Type B pancreatic cell (in vitro differentiated cells): ENCODE measurements at places on chromosomes 3 and 15. TPM values are rescaled to one million over a fixed set of nuclear protein-coding genes. Genes with fewer than 3 reads are reported as not detected.

DNA sequence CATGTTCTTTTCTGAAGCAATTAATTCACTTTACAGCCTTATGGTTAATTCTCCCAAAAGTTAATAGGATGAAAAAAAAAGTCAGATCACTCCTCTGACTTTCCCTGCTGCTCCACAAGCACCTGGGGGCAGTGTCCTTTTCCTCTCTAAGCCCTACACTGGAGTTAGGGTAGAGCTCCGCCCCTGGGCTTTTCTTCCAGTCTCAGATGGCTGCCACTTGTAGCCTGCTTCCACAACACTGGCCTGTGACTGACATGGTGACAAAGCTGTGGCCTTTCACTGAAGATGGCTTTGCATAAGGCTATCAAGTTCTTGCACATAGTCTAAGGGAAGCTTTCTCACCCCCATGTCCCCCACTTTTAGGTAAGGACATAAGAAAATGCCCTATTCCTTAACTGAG is 1.3 kb upstream of the MON1A start:
- no peak for DNase-seq

GRCh38 chr3:139322346-139322745 is 21.5 kb upstream of the MRPS22 start:
- DNase-seq: no peak

DNA sequence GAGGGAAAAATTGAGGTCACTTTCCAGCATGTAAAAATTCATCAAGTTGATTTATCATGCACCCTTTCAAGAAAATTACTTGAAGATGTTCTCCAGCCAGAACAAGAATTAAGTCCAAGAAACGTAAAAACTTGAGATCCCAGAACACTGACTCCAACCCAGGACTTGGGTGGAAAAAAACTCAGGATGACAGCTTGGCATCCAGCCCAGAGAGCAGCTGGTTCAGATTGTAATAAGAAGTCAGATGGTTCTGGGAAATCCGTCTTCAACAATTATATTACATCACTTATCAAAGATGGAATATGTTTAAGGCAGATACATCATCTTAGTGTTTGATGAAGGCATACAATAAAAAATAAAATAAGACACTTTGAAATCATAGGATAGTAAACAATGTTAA is 23.0 kb upstream of the DNAJC13 start:
- DNase-seq: no peak

DNA sequence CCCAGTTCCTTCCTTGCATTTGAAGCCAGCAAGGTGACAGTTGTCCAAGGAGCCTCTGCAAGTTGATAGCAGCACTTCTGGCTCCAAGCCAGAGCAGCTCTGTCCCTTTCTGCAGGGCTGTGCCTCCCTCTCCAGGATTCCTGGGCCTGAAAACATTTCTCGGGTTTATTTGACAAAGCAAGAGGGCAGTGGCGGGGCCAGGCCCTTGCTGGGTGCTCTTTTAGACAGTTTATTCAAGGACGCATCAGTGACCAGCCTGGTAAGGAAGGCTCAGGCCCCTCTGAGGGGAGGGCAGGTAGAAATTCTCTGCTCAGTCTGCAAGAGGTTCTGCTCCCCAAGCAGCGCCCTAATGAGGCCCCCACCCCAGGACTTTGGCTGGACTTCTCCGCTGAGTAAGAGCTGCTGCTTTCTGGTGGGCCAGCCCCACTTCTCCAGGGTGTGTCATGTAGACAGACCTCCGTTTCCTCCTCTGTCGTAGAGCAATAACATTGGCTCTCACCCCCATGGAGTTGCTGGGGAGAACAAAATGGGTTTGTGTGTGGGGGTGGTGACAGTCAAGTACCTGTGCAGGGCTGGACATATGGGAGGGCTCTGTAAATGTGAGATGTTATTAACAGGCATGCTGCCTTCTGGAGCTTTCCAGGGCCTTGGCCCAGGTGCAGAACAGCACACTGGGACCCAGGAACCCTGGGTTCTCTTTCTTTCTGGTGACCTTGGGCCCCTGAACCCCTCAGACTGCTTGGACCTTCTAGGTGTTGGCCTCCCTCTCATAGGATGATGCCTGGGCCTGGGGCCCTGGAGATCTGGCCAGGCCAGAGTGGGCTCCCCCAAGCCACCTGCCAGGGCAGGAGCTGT is 146.2 kb upstream of the TLE3 start:
- no peak for DNase-seq

GRCh38 chr3:160869825-160870224 is 113.8 kb downstream of the PPM1L start:
- no peak for DNase-seq

- no peak for DNase-seq
These were observed 15.2 kb downstream of the RFTN1 start for GRCh38 chr3:16498130-16498890.

DNA sequence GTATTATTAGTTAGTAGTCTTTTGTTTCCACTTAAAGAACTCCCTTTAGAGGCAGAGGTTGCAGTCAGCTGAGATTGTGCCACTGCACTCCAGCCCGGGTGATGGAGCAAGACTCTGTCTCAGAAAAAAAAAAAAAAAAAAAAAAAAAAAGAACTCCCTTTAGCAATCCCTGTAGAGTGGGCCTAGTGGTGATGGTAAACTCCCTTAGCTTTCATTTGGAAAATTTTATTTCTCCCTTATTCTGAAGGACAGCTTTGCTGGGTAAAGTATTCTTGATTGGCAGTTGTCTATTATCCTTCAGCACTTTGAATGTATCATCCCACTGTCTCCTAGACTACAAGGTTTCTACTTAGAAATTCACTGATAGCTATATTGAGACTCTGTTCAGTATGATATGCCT is 46.0 kb downstream of the RPL39L start:
- no peak for DNase-seq

CLDN16 gene
- total RNA-seq: 0.10 TPM in 1 of 2 replicates, not detected in the other

CACNA1D gene
- 10.1 and 17.4 TPM in 2 replicates for total RNA-seq

ALPK3 gene
- total RNA-seq: 9.6 and 10.8 TPM in 2 replicates

CLDN1 gene
- total RNA-seq: 9.7 and 11.9 TPM in 2 replicates

ATP10A gene
- 1.9 and 2.6 TPM in 2 replicates for total RNA-seq

PDZRN3 gene
- 18.1 and 58.6 TPM in 2 replicates for total RNA-seq

DPPA2 gene
- 0.36 TPM in 1 of 2 replicates, not detected in the other for total RNA-seq

BRPF1 gene
- total RNA-seq: 22.6 and 28.0 TPM in 2 replicates

ISY1 gene
- total RNA-seq: 33.2 and 35.6 TPM in 2 replicates
